Fibroblast of lung (primary cell): ENCODE measurements at places on chromosomes 2 and 18. TPM values are rescaled to one million over a fixed set of nuclear protein-coding genes. Genes with fewer than 3 reads are reported as not detected.

TPO gene
- not detected in 2 replicates for total RNA-seq

BCL11A gene
- under 0.01 and 0.17 TPM in 2 replicates for total RNA-seq

NDUFS1 gene
- 81.2 and 133 TPM in 2 replicates for total RNA-seq

ZNF519 gene
- total RNA-seq: 2.6 and 2.8 TPM in 2 replicates

ARMC9 gene
- 60.4 and 153 TPM in 2 replicates for total RNA-seq

CACNB4 gene
- total RNA-seq: 0.66 and 2.1 TPM in 2 replicates

RAMP1 gene
- total RNA-seq: 16.0 and 16.4 TPM in 2 replicates

IL36B gene
- total RNA-seq: not detected in 2 replicates

HOXD3 gene
- total RNA-seq: not detected in 2 replicates

IL36G gene
- total RNA-seq: not detected in 2 replicates

XPO1 gene
- total RNA-seq: 297 and 348 TPM in 2 replicates

SNX17 gene
- total RNA-seq: 152 and 155 TPM in 2 replicates

SLC9A4 gene
- not detected in 2 replicates for total RNA-seq

PLB1 gene
- total RNA-seq: 1.3 and 1.8 TPM in 2 replicates

FSIP2 gene
- total RNA-seq: 0.26 and 1.7 TPM in 2 replicates

GALNT5 gene
- total RNA-seq: 32.4 and 199 TPM in 2 replicates

HAAO gene
- 2.8 and 4.1 TPM in 2 replicates for total RNA-seq

ZNF516 gene
- 28.0 and 32.7 TPM in 2 replicates for total RNA-seq

WDR54 gene
- 23.9 and 27.1 TPM in 2 replicates for total RNA-seq

TSGA10 gene
- total RNA-seq: 5.3 and 5.9 TPM in 2 replicates

C2orf74 gene
- 20.5 and 21.5 TPM in 2 replicates for total RNA-seq

GNLY gene
- total RNA-seq: under 0.01 TPM in 1 of 2 replicates, not detected in the other

GMPPA gene
- 36.5 and 38.3 TPM in 2 replicates for total RNA-seq

BARD1 gene
- total RNA-seq: 30.3 and 43.1 TPM in 2 replicates

OR6B2 gene
- not detected in 2 replicates for total RNA-seq
